ENCODE measurements at places on chromosomes 11 and 22.

GRCh38 chr11:3684129-3684818 is 13.1 kb upstream of the CHRNA10 start:
- DNase-seq, result no peak

DNA sequence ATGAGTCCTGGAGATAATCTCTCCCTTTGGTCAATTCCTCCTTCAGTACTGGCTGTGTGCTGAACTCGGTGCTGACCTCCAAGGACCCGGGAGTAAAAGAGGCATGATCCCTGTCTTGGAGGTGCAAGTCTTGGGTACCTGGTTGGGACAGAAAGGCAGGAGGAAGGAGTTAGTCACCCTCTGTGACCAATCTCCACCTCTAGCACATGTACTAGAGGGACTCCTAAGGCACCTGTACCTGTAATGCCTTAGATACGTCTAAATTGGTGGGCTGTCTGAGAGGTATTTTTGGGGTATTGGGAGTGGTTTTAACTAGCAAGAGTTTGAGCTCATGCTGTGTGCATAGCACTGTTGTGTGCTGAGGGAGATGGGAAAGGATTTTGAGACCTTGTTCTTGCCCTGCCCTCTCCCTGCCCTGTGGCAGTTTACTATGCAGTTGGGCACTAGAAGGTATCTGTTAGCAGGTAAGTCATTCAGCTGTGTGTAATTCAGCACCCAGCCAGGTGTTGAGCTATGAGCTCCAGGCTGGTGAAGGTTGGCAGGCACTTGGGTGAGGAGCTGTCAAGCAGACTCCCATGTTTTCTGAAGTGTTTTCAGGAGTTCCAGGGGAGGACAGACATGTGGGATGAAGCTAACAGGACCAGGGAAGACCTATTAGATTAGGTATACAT is 2.5 kb downstream of the PANX1 start:
- no peak for DNase-seq

DNA sequence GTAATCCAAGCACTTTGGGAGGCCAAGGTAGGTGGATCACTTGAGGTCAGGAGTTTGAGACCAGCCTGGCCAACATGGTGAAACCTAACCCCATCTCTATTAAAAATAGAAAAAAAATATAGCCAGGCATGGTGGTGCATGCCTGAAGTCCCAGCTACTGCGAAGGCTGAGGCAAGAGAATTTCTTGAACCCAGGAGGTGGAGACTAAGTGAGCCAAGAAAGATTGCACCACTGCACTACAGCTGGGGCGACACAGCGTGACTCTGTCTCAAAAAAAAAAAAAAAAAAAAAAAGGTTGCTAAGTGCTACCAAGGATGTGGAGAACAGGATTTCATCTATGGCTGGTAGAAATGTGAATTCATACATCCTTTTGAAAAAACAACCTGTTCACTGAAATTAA is 36.6 kb downstream of the ATG16L2 start:
- DNase-seq, result no peak

DNA sequence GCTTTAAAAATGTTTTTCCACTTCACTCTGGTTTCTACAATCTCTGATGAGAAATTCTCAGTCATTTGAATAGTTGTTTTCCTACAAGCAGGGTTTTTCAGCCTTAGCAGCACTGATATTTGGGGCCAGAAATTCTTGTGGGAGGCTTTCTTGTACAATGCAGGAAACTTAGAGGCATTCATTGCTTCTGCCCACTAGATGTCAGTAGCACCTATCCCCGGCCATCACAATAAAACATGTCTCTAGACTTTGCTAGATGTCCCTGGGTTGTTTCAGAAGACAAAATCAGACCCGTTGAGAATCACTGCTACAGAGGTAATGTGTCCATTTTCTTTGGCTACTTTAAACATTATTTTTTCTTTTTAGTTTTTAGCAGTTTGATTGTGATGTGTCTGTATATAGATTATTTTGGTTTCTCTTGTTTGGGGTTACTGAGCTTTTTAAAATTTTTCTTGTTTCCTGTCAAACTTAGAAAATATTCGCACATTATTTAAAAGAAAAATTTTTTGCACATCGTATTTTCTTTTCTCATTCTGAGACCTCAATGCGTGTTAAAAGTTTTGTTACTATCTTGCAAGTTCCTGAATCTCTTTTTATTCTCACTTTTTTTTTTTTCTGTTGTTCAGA is 60.8 kb upstream of the CCDC179 start:
- DNase-seq, result no peak

DNA sequence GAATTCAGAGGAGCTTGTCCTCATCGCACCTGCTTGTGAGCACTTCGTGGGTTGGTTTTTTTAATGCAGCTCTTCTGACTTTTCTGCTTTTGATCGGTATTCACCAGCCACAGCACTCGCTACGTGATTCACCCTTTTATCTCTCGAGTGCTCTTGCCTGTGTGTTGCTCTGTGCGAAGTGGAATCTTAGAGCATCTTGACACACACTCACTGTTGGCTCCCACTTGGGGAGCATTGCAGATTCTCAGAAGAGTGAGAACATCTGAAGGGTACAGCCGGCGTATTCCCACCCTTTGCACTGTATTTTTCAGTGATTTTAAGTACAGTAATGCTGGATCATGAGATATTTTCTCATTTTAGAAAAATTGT is 10.9 kb downstream of the TNNT3 start:
- no peak for DNase-seq

- DNase-seq, result no peak
These were observed 292.3 kb upstream of the FAT3 start for GRCh38 chr11:91932151-91932821.

DNA sequence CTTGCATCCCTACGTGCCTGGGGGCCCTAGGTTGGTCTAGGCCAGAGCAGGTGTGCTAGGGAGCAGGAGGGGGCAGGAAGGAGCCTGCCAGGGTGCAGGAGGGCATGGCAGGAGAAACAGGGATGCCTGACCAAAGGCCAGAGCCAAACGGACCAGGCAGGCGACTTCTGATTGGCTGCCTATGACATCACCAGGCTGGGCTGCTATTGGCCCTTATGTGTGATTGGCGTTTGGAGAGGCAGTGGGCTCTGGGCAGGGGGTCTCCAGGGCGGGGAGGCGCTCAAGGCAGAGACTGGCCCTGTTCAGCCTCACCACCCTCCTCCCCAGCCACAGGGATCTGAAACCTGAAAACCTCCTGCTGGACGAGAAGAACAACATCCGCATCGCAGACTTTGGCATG is 44.4 kb downstream of the MOB2 start:
- DNase-seq, result no peak
